ENCODE measurements at places on chromosomes 4 and X. TPM values are rescaled to one million over a fixed set of nuclear protein-coding genes. Genes with fewer than 3 reads are reported as not detected.

DNA sequence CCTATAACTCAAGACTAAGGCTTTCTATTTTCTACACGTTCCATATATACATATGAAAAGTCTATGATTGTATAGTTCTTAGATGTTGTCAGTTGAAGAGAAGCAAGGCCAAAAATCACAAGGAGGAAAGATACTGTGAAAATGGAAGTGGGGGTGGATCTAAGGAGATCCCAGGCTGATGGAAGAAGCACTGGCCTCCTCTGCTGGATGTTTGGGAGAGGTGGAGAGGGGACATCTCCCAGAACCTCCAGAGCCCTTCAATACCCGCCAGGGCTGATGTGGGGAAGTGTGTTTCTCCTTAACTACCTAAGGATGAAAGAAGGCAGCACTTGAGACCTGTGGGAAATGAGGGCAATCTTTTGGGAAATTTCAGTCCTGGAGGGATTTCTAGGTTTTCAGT lies 67.4 kb downstream of the RASGEF1B start:
- peaks cover 8% of the 10 kb centered on the region for H3K4me1 ChIP-seq
- no peak overlapping the region for H3K27ac ChIP-seq
- no peaks in the 10 kb centered on the region for H3K36me3 ChIP-seq
- no peak for DNase-seq

GRCh38 chrX:71085900-71086299 lies 9.8 kb upstream of the FOXO4 start:
- H3K36me3 ChIP-seq = no peaks in the 10 kb centered on the region
- H3K27ac ChIP-seq = no peak overlapping the region
- H3K4me1 ChIP-seq = no peaks in the 10 kb centered on the region
- no peaks in the 10 kb centered on the region for H3K27me3 ChIP-seq

GRCh38 chr4:138177278-138177968 lies 64.7 kb downstream of the SLC7A11 start:
- no peak overlapping the region for H3K4me3 ChIP-seq
- H3K27ac ChIP-seq = no peak overlapping the region
- no peaks in the 10 kb centered on the region for H3K36me3 ChIP-seq

Gene TCP11X2
- total RNA-seq = 3.7 TPM

DNA sequence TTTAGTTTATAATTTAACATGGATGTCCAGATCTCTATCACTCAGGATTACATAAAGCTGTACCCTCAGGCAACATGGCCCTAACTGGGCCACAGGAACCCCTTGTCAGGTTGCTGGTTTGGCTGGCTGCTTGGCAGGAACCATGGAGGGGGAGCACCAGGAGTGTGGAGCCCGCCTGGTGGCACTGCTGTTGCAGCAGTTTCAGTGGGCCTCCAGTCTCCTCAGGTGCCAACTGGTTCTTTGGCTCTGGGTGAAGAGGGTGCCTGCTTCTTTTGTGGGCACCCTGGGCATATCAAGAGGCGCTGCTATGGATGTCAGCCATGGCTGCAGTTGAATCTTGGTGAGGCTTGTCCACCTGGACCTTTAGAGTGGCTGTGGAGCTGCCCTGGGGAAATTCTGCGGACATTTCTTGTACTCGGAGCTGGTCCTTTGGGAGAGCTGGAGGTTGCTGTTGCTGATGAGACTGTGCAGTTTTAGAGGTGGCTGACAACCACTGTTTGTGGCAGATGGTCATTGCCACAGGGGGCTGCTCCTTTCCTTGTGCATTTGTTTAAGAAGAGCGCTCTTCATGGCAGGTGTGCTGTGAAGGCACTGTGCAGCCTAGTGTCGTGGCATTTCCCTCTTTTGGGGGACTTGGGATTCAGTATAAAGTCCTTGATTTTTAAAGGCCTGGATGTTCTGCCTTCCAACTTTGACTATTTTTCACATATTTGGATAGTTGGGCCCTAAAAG lies 10.3 kb upstream of the SMIM14 start:
- H3K27ac ChIP-seq = peak overlapping the region; percentile 55
- peak; percentile 25 for DNase-seq
- H3K4me3 ChIP-seq = no peak overlapping the region
- H3K4me1 ChIP-seq = peaks cover 12% of the 10 kb centered on the region
- no peaks in the 10 kb centered on the region for H3K36me3 ChIP-seq

Gene LAP3
- total RNA-seq = 24.9 TPM
